Eye (tissue), 1 donor: ENCODE measurements at places on chromosomes 2 and 18.

DNA sequence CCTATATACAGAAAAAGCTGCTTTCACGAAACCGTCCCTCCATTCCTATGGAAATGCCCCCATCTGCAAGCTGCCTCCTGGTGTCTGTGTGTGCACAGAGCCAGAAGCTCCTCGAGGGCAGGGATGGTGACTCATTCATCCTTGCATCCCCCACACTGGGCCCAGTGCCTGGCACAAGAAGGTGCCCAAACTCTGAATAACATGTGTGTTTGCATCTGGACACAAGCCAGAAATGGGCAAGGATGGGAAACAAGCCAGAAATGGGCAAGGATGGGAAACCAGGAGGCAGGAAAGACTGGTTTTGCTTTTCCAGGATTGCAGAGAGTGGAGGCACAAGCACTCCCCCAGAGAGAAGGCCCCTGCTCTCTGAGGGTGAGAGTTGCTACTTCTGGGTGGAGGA is 313.9 kb downstream of the CELF4 start:
- DNase-seq, result no peak

- no peak for DNase-seq
Measured at GRCh38 chr2:44364604-44365003, 2.9 kb downstream of the CAMKMT start.

DNA sequence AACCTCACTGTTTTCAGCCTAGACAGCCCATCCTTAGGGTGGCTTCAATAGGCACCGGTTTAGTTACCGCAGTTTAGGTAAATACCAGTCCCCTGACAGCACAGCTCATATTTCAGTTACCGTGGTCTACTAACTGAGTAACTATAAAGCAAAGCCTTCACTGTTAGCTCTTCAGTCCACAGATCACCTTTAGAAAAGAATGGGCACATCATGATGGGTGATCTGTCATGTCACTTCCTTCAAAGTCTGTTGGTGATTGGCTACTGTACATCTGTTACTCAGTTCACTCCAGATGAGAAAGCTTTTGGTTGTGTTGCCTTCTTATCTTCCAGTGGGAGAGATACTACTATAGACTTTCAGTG is 21.0 kb downstream of the SLC20A1 start:
- DNase-seq, result no peak

DNA sequence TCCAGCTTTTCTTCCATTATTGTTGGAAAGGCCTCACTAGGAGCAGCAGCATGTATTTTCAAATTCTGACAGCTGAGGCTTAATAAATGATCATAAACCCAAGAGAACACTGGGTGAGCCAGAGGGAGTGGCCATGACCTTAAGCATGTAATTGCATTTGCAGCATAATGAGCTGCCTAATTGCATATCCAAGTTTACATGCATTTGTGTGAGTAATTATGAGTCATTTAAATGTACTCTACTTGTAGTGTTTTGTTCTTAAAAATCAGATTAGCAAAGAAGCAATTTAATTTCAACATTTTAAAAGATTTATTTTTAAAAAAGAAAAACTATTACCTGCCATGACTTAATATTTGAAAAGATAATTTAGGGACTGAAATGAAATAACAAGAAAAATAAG is 74.8 kb downstream of the NOL10 start:
- no peak for DNase-seq

- DNase-seq, result no peak
Measured at GRCh38 chr2:234695981-234696380, 199.1 kb upstream of the ARL4C start.

DNA sequence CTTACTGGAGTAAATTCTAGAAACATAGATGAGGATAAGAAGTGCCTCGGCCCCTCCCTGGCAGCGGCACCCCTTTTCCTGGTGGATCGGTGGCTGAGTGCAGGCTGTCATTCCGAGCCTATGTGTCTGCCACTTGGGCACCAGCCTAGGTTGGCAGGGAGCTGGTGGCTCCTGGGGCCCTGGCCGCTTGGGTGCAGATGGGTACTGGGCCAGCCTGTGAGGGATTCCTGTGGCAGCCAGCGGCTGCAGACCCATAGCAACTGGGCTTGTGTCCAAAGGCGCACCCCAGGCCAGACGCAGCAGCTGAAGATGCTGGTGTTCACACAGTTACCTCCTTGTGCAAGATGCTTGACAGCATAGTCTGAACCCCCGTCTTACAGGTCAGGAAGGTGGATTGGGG is 2.8 kb downstream of the SNORC start:
- DNase-seq, result no peak

DNA sequence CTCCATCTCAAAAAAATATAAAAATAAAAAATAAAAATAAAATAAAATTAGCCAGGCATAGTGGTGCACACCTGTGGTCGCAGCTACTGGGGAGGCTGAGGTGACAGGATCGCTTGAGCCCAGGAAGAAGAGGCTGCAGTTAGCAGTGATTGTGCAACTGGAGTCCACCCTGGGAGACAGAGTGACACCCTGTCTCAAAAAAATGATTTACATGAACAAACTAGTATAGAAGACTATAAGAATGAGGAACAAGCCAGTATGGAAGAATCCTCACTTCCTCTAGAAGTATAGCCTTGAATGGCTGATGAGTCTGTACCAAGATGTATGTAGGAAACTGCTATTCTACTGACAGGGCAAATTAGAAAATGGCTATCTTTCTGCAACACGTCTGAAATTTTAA is 10.9 kb downstream of the YES1 start:
- no peak for DNase-seq

DNA sequence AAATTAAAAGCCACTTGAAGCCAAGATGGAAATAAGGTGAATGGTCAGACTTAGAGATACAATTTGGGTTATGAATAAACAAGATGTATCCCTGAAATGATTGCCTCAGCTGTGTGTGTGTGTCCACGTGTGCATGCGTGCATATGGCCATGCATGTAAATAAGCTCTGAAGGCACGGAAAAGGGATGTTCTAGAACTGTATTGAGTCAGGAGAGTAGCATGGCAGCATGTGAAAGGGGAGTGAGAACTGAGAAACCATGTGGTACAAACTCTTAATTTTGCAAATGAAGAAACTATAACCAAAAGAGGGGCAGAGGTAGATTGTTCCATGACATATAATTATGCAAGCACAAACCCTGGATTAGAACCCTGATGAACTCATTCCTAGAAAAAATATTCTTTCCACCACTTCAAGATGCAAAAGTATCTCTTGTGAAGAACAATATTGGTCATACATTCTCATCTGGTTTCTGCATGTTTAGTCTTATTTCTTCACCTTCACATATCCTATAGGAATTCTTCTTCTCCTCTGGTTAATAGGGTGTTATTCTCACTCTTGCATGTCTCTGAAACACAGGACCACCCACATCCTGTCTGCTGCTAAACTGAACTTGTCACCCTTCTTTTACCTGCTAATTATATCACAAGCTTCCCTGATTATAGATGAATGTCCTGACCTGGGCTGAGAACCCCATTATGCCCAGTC is 455.8 kb downstream of the SETBP1 start:
- no peak for DNase-seq

- no peak for DNase-seq
Measured at GRCh38 chr2:232449964-232450363, 6.0 kb upstream of the ALPI start.

GRCh38 chr18:78751664-78752063 is 228.0 kb upstream of the SALL3 start:
- no peak for DNase-seq

DNA sequence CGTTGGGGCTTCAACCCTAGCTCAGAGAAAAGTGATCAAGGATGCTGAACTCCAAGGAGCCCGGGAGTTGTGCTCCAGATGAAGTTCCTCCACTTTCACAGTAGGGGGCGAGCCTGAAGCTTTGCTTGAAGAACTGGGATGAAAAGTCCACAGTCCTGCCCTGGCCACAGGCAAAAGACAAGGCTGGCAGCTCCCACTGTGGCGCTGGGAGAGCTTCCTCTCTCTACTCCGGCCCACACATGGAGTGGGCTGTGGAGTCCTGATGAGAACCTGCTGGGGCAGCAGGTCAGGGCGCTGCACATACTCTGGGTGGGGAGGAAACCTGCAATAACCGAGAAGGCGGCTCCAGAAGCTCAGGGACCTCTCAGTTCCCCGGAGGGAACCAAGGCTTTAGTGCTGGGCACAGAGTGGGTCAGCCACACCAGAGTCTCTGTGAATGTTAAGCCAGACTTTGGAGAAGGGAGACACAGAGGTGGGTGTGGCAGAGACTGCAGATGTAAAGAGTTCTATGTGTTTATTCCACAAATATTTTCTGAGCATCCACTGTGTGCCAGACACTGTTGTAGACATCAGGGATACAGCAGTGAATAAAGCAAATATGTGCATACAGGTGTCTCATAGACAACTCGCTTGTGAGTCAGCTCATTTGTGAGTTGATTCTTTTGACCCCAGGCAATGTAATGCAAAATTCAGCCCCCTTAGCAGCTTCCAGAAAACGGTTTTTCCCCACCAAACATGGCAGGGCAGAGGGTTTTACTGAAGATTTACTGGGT is 48.0 kb upstream of the MRPL33 start:
- DNase-seq, result peak; percentile 87

GRCh38 chr2:234178330-234179030 is 128.0 kb downstream of the SPP2 start:
- no peak for DNase-seq

- no peak for DNase-seq
Measured at GRCh38 chr18:10791169-10791831, 265.5 kb downstream of the NAPG start.

DNA sequence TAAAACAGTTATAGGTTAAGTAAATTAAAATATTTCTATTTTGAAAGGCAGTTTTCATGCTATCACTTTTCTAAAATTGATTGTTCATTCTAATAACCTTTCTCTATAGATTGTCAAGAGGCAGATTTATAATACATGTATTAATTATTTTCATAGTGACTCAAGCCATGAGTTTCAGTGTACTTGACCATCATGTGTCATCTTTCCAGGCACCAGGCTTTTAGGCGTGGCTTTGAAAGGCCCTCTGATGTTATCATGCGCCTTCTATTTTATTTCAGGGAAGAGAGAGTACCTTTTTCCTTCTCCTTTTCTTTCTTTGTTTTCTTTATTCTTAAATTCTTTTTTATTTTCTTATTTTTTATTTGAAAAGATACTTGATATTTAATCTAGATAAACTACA is 128.3 kb upstream of the ETAA1 start:
- no peak for DNase-seq

DNA sequence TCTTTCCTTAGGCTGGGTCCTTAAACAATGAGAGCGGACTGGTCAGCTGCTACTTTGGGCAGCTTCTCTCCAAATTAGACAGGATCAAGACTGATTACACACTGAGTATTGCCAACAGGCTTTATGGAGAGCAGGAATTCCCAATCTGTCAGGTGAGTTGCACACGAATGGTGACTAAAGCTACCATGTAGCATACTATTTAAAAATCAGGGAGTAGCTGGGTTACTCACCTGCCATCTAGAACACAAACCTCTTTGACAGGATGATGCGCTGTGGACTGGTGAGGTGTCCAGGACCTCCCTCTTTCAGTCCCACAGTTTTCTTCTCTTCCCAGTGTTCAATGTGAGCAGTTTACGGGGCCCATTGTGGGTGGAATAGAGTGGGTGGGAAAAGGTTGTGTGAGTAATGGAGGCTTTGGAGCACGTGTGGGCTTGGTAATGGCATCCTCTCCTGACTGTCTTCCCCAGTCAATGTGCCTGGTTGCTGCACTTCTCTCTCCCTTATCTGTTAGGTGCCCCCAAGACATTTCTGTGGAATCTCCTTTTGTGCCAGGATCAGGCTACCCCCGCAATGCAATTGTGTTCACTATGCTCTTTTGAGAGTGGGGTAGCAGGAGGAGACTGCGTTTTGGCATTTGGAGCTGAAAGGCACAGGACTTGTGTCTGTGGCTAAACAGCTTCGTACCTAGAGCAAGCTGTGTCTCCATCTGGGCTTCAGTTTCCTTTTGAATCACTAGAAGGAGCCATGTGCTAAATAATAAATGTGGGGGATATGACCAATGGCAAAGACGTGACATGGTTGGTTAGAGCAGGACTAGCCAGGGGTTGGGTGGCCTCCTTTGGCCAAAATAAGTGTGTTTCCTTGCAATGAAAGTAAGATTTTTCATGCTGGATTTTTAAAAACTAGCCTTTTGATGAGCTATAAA is 17.7 kb downstream of the SERPINB12 start:
- no peak for DNase-seq

- DNase-seq, result no peak
Measured at GRCh38 chr2:223416815-223417610, 185.1 kb downstream of the SCG2 start.

DNA sequence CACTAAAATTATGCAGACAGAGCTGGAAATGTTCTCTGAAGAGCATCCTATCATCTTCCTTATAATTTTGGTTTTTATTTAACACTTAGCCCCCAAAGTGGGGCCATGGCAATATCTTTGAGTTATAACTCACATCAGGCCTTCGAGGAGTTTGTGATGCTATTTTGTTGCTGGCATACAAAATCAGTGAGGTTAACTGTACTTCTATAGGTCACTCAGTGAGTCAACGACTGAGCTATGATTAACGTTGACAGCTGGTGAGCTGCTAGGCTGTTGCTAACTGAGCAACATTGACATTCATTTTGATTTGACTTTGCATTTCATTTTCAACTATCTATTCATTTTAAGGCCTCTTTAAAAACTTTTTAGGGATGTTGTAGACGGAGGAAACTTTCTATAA is 50.0 kb downstream of the GPD2 start:
- peak; percentile 56 for DNase-seq

- DNase-seq, result no peak
Measured at GRCh38 chr2:177207101-177207500, 5.5 kb upstream of the HNRNPA3 start.

GRCh38 chr2:178882666-178883440 is 75.6 kb upstream of the TTN start:
- no peak for DNase-seq

GRCh38 chr2:23900133-23900532 is 26.8 kb downstream of the ATAD2B start:
- no peak for DNase-seq

- no peak for DNase-seq
Measured at GRCh38 chr2:190849774-190850173, 30.8 kb upstream of the GLS start.

- DNase-seq, result no peak
Measured at GRCh38 chr2:199325881-199326280, 131.9 kb downstream of the SATB2 start.

- no peak for DNase-seq
Measured at GRCh38 chr18:49843778-49844625, 30.7 kb upstream of the ACAA2 start.

DNA sequence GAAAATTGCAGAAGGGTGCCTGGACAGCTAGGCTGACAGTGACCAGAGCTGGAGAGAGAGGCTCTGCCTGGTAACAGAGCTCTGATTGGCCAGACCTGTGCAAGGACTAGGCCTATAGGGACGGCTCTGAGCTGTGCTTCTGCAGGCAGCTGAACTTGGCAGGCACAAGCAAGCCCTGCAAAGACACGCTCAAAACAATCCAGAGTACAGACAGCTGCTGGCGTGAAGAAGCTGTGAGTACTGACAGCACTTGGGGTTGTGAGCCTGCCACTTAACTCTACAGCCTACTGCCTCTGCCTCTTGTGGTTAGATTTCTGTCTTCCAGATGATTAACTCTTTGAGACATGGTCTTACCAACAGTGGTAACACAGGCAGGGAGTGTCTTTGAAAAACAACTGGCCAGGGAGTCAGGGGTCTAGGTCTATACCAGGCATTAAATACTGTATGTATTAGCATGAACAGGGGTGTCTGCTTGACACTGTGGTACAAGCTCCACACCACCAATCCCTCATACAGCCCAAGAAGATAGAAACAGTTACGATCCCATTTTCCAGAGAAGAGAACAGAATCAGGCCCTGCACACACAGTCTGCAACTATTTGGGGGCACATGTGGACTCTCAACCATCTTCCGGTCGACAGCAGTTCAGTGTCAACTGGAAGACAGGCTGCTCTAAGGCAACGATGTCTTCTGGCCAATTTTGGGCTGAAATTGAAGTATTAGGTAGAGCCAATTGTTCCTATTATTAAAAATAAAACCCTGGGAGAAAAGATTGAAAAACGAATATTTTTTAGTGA is 568.4 kb downstream of the TNS1 start:
- DNase-seq, result peak; percentile 97
